CD4-positive, alpha-beta T cell treated with Interleukin-12 subunit alpha and Interleukin-12 subunit beta, for 1 hour (primary cell): ENCODE measurements at places on chromosomes 4 and X.
A peak's percentile ranks its signal among the peaks of the same experiment; 100 is the strongest.

DNA sequence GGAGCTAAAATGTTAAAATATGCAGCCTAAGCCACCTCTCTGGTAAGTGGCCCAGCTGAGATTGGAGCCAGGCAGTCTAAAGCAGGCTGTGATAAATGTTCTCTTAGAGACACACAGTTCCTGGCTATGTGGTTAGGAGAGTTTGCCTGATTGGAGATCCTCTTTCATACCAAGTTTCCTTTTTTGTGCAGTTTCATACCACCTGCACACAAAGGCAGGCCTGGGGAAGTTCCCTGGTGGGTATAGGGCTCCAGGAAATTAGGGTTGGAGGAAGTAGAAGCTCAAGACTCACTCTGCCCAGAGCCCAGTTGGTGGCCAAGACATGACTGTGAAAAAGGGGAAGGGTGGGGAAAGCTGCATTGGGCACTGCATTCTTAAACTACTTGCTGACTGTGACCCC lies 16.9 kb downstream of the CYBB start:
- DNase-seq = no peak

GRCh38 chrX:153433781-153434285 lies 12.0 kb downstream of the TREX2 start:
- no peak for DNase-seq

- DNase-seq = no peak
These were observed 22.2 kb upstream of the CAMK2D start for GRCh38 chr4:113783701-113784100.

DNA sequence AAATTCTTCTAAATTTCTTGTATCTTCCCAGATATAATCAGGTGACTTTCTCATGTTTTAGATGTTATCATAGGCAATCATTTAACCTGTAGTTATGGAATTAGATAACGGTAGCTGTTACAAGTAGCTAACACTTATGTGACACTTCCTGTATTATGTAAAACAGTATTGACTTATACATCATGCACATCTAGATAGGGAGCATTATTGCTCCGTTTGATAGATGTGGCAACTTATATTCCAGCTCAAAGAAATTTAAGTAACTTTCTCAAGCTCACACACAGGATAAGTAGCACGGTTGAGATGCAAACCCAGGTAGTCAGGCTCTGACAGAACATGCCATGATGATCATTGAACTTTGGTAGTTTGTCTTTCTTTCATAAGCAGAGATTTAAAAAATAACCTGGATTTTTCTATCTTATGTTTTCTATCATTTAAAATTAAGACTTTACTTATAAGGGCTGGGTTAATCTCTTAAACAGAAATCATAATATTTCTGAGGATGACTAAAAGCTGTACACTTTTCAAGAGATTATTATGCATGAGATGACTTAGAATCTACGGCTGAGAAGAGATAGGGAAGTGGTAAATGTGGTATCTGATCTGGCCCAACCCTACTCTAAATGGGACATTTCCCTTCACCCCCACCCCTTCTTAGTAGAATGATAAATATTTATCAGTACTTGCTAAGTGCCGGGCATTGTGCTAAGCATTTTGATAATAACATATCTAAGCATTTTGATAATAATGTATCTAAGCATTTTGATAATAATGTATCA lies 69.1 kb upstream of the HPGD start:
- peak; percentile 23 for DNase-seq

DNA sequence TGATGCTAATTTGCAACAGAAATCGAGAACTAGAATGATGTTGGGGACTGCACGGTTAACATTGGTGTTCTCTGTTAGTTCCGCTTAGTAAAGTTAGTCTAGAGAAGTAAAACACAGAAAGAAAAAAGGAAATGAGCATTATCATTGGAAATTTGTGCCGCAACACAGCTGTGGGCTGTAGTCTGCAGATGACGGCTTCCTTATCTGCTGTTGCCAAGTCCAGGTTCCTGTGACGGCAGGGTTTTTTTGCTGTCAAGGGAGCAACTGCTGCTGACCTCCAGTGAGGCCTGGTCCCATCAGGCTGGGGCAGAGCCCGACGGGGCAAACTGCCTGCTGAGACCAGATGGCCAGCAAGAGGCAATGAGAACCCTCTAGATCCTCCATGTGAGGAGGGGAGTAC lies 38.9 kb upstream of the PHEX start:
- DNase-seq = peak; percentile 2

- no peak for DNase-seq
These were observed 4.1 kb downstream of the EVC2 start for GRCh38 chr4:5704276-5704675.

- no peak for DNase-seq
These were observed 114.9 kb downstream of the EFHC2 start for GRCh38 chrX:44228621-44229020.

- no peak for DNase-seq
These were observed 49.4 kb downstream of the LPAR4 start for GRCh38 chrX:78796916-78797315.

GRCh38 chr4:1367230-1367935 lies 20.4 kb downstream of the UVSSA start:
- no peak for DNase-seq

DNA sequence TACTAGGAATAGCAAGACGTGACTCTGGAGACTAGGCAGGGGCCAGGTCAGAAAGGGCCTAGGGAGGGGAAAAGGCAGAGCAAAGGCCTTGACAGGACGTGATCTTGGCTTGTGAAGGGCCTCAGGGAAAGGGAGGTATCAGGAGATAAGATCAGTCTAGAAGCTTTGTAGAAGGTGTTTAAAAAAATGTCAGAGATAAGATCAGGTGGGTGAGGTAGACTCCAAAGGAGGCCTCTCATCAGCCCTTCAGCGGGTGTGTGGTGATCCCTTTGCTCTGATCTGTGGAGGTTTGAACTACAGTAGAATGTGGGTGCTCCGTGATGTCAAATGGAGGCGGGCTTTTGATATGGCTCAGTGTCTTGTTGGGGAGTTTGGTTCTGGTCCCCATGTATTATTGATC lies 78.8 kb upstream of the PRPS1 start:
- peak; percentile 33 for DNase-seq
